ENCODE measurements at places on chromosomes 11 and 22.
A peak's percentile ranks its signal among the peaks of the same experiment; 100 is the strongest.

- peak; percentile 1 for DNase-seq
Observed at GRCh38 chr11:125990244-125990643, 44.4 kb downstream of the VSIG10L2 start.

DNA sequence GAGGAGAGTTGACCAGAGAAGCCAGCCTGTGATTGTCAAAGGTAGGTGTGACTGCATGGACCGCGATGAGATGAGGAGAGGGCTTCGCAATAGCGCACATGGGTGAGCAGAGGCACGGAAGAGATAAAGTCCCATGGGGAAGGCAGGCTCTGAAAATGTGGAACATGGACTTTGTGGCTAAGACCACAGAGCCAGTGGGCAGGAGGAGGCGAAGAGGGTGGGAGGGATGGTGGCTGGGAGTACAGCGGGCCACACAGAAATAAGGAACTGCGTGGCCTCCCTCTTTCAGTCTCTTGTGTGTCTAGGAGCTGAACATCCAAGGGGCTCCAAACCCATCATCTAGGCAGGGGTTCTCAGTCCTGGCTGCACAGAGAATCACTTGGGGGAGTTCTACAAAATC lies 98.6 kb downstream of the TENM4 start:
- no peak for DNase-seq

- DNase-seq, result peak; percentile 70
Observed at GRCh38 chr11:64007160-64007628, 21.0 kb downstream of the OTUB1 start.

- DNase-seq, result no peak
Observed at GRCh38 chr11:6025056-6025455, 5.5 kb downstream of the OR56A1 start.

DNA sequence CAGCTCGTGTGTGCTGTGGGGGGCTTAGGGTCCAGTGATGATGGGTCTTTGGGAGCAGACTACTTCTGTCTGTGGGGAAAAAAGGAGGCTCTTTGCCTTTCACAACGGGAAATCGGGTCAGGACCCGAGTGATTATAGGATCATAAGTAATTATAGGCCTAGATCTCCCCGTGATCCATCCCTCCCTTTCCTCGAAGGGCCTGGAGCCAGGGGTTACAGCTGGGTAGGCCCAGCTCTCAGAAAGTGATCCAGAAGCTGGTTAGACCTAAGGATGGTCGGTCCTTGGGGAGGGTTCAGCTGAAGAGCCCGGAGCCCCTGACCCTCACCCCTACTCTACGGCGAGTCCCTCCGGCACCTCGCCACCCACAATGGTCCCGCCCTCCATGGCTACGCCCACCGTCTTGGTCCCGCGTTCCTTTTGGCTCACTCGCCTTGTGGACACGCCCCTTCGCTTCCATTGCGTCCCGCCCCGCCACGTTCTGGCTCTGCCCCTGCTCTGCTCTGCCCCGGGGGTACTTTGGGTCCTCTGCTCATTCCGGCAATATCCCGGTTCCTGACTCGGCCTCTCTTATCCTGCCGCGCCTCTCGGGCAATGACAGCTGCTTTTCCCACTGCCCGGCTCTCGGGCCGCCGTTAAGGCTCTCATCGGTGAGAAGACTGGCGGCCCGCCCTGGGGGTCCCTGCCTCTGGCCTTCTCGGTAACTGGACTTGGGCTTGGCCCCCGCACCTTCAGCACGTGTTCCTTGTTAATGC lies 5.0 kb downstream of the IGSF22 start:
- peak; percentile 87 for DNase-seq

DNA sequence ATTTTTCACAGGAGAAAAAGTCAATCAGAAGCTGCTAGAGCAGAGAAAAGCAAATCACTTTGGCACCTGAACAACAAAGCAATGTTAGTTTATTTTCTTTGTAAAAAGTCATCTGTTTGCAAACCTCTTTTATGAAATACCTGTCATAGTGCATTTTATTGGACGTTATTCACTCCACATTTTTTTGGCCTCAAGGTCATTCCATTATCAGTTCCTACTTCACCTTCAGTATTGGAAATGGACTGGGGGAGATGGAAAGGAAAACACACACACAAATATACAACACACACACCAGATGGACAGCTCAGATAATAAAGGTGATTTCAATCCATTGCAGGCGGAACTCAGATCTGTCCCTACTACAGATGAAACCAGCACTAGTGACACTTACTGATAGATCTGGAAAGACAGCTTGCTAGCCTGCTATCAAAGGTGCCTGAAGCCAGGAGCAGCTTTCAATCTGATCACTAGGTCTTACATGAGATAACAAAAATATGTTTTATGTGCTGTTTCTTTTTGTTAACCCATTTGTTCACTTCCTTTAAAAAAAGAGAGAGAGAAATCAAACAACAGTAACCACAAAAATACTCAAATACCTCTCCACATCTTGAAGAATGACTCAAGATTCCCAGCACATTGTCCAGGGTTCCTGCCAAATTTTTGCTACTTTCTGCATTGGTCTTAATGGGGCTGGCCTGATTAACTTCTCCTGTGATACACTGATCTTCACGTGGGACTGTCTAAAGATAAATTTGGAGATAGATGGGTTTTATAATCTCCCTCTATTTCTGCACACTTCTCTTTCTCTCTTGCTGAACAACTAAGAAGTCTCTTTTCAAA lies 844.3 kb upstream of the TENM4 start:
- DNase-seq, result no peak

DNA sequence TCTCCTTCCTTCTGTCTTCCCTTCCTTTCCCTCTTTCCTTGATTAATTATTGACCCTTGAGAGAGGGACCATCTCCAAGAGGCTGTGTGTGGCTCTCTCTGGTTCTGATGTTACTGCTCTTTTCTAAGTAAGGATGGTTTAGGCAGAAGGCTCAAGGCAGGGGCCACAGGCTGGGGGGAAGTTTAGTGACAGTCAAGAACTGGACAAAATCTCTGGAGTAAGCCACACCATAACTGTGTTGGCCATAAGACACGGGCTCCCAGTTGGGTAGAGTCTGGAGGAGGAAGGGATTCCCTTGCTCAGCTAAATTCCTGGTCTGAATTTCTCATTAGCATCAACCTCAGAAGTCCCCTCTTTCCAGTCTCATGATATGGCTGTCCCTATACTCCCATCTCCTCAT lies 74.7 kb downstream of the BUD13 start:
- no peak for DNase-seq

GRCh38 chr22:19805821-19806212 lies 45.2 kb downstream of the TBX1 start:
- peak; percentile 54 for DNase-seq

GRCh38 chr22:32880061-32880460 lies 78.6 kb downstream of the TIMP3 start:
- peak; percentile 33 for DNase-seq

- DNase-seq, result no peak
Observed at GRCh38 chr22:39500101-39500500, 2.0 kb upstream of the MIEF1 start.

GRCh38 chr11:36475192-36475591 lies 34.9 kb downstream of the TRAF6 start:
- no peak for DNase-seq

GRCh38 chr11:119126675-119127268 lies 5.4 kb downstream of the HINFP start:
- no peak for DNase-seq

- DNase-seq, result no peak
Observed at GRCh38 chr11:33884601-33885000, 7.3 kb downstream of the LMO2 start.

DNA sequence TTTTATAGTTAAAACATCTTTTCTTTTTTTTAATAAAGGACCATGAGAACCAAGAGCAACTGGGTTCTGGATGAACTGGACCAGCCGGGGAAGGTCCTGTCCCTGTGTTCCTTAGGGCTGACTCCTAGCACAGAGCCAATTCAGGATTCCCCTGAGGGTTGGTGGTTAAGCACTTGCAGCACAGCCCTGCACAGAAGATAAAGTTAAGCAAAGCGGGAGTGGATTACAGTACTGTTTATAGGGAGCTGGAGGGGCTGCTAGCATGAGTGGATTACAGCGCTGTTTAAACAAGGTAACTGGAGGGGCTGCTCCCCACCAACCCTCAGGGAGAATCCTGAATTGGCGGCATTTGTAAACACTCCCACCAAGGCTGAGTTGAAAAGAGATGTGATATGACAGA lies 90.6 kb downstream of the CELSR1 start:
- DNase-seq, result no peak

DNA sequence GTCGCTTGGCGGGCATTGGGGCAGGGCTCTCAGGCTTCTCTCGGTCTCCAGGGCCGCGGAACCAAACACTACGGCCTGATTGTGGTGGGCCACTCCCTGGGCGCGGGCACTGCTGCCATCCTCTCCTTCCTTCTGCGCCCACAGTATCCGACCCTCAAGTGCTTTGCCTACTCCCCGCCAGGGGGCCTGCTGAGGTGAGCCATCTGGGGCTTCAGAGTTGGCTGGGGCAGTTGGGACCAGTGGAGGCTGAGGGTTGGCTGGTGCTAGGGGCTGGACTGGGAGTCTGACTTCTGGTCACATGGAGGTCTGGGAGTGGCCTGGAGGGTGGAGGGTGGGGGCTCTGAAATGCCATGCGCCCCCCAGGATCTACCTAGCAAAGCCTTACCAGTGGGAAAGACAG lies 15.3 kb upstream of the MYRF start:
- no peak for DNase-seq

DNA sequence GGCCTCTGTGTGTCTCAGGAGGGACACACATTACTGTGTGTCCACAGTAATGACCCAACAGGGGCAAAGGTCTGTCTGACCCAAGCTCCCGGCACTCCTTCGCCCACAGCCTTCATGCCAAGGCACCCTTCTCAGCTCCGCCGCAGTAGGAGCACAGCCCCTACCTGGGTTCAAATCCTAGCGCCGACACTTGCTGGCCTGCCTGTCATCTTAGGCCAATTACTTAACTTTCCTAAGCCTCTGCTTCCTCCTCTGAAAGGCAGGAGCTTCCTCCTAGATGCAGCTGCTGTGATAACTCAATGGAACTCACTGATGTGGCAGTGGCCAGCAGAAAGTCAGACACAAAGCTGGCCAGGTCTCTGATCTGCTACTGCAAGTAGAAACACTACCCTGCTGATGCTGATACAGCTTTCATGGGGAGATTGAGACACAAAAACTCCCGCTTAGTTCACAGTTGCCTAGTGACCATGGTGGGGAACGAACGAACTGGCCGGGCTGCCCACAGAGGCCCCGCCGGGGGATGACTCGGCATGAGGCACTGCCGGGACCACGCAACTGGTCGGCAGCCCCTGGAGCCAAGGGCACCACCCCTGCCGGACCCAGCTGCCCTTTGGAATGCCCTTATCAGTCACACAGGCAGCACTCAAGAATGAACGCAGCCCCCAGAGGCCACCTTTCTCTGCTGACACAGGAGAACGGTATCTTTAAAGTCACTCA lies 8.1 kb downstream of the EHD1 start:
- peak; percentile 68 for DNase-seq

DNA sequence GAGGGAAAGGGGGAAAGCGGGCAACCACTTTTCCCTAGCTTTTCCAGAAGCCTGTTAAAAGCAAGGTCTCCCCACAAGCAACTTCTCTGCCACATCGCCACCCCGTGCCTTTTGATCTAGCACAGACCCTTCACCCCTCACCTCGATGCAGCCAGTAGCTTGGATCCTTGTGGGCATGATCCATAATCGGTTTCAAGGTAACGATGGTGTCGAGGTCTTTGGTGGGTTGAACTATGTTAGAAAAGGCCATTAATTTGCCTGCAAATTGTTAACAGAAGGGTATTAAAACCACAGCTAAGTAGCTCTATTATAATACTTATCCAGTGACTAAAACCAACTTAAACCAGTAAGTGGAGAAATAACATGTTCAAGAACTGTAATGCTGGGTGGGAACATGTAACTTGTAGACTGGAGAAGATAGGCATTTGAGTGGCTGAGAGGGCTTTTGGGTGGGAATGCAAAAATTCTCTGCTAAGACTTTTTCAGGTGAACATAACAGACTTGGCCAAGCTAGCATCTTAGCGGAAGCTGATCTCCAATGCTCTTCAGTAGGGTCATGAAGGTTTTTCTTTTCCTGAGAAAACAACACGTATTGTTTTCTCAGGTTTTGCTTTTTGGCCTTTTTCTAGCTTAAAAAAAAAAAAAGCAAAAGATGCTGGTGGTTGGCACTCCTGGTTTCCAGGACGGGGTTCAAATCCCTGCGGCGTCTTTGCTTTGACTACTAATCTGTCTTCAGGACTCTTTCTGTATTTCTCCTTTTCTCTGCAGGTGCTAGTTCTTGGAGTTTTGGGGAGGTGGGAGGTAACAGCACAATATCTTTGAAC lies 6.8 kb downstream of the MALAT1 start:
- peak; percentile 47 for DNase-seq

DNA sequence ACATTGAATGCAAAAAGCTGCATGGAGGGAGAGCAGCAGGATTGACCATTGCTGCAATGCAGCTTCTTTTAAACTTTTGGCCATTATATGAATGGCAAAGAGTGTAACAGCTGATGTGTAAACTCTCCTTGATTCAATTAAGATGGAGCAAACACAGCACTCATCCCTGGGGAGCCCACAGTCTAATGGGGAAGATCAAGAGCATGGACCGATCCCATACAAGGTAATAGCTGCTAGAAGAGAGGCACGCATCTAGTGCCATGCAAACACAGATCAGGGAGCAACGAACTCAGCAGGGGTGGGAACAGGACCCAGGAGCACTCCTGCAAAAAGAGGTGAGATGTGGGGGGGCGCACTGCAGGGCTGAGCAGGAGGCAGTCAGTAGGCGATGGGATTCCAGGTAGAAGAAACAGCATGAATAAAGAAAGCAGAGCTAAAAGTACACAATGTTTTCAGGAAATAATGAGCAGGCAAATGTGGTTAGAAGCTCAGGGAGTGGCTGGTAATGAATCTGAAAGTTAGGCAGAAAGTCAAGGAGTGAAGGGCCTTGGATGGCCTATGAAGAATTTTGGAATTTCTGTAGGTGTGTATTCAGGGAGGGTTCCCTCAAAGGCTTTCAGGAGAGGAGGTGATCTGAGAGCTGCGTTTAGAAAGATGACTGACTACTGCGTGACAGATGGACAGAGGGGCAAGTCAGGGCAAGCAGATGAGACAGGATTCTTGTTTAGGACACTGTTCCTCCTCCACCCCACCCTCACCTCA lies 17.2 kb upstream of the BMAL1 start:
- no peak for DNase-seq

DNA sequence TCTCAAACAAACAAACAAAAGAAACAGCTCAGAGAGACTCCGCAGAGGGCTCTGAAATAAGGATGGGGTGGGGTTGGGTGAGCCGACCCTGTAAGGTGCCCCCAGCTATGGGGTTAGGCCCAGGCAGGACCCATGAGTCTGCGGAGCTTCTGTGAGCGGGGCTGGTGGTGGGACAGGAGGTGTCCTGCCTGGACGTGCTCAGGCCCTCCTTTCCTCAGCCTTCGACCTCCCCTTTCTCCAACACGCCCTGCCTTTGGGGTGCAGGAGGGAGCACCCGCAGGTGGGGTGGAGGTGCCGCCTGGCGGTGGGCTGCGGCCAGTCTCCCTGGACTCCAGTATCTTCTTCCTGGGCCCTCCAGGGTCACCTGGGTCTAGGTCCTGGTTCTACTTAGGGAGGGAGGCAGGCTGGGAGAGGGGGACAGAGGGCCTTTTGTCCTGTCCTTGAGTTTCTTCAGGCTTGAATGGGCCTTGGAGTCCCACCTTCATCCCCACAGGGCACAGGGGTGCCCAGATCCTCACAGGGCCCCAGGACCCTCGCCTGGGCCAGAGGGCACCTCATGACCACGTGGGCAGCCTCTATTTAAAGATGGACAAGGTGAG lies 12.3 kb downstream of the PRR33 start:
- no peak for DNase-seq

- DNase-seq, result peak; percentile 62
Observed at GRCh38 chr11:17277024-17277584, 565 bp downstream of the NUCB2 start.

GRCh38 chr11:133123366-133123765 lies 408.9 kb downstream of the OPCML start:
- no peak for DNase-seq

GRCh38 chr22:30685178-30685577 lies 9.5 kb upstream of the OSBP2 start:
- no peak for DNase-seq
